AG09319 (cell line): ENCODE measurements at places on chromosomes 1 and 21.

- DNase-seq: no peak
These were observed 15.5 kb downstream of the ARHGEF10L start for GRCh38 chr1:17554954-17555353.

- no peak for DNase-seq
These were observed 29.0 kb downstream of the MDM4 start for GRCh38 chr1:204545202-204545601.

DNA sequence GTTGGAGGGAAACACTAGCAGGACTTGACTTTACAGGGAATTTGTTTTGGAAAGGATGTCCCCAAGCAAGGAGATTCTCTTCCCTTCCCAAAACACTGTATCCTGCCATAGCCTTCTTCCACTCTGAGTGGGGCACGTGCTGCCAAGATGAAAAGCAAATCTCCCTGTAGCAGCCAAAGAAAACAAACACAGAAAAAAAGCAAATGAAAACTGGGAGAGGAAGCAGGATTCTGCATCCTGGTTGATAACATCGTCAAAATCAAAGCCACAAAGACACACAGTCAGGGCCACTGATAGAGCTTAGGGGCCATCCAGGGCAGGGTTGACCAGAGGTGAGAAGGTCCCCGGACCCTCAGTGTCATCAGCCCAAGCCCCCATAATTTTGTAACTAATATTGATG is 16.0 kb upstream of the MTARC2 start:
- no peak for DNase-seq

DNA sequence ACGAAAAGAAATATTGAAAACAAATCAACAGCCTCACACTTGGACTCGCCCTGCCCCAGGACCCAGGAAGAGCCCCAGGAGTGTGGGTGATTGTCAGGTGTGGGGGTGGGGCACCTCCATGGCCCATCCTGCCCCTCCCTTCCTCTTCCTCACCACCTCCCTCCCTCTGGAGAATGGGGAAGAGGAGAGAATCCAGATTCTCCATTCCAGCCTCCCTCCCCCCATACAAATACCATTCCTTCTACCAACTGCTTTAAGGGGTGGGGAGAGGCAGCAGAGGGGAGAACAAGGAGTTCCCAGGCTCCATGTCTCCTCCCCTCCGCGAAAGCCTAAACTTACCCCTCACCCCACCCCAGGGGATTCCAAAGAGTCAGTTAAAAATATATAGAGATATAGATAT is 36.7 kb downstream of the MEF2D start:
- DNase-seq: no peak

DNA sequence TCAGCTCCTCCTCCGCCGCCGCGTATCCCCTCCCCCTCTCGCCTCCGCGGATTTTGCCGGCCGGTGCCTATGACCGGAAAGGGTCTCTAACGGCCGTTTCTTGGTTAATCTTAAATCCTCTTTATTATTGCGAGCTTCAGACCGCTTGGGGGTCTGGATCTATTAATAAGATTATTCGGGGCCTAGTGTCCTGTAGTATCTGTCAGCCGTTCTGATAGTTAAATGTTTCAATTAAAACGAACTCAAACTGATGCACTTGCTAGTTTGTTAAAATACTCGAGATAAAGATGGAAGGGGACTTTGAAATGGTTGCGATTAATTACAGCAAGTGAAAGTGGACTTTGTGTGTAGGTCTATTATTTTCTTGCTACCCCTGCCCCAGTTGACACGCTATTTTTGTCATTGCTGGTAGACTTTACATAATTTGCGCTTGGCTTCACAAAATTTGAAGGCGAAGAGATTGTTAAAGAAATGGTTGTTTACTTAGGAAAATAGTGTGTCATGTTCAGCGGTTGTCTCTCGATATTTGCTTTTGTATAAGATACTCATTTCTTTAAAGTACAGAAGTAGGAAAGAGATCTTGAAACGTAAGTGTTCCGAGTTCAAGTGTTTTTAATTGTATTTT is 779 bp downstream of the SON start:
- DNase-seq: no peak

GRCh38 chr1:58893257-58893869 is 109.5 kb upstream of the JUN start:
- DNase-seq: no peak

- DNase-seq: no peak
These were observed 31.4 kb upstream of the KAZN start for GRCh38 chr1:14567056-14567455.

DNA sequence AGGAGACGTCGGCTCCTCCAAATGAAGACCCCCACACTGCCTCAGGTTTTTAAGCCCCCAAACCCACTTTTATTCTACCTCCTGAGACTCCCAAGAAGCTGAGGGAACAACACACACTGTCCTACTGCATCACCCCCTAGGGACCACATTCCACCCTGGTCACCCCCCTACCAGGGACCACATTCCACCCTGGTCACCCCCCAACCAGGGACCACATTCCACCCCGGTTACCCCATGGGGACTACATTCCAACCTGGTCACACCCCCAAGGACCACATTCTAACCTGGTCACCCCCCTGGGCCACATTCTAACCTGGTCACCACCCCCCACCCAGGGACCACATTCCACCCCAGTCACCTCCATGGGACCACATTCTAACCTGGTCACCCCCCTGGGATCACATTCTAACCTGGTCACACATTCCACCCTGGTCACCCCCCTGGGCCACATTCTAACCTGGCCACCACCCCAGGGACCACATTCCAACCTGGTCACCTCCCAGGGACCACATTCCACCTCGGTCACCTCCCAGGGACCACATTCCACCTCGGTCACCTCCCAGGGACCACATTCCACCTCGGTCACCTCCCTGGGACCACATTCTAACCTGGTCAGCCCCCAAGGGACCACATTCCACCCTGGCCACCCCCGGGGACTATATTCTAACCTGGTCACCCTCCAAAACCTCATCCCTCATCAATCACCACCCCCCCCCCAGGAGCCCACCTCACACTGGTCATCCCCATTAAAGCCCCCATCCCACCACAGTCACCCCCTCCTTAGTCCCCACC is 587.6 kb downstream of the NPHP4 start:
- no peak for DNase-seq

DNA sequence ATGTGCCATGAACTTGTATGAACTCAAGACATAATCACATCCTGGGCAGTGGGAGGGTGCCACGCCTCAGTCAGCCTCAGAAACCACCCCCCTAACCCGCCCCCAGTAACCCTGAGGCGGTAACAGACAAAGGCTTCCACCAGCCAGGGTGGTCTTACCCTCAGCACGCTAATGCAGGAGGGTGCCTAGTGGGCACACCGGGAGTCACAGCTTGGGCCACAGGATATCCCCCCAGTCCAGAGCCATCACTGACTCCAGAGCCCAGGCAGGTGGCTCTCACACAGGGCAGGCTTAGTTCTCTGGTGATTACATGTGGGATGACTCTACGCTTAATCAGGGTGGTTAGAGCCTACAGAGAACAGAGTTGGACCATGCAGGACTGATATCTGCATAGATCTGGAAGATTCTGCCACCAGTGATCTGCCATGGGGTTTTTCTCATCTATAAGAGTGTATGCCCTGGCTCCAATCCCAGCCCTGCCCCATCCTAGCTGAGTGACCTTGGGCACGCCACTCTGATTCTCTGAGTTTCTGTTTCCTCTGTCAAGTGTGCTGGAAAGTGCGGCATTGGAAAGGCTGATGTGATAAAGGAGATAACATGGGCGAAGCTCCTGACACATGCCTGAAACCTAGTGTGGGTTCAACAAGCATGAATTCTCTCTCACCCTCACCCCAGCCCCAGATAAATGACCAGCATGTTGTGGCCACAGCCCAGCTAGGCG is 27.3 kb downstream of the OPTC start:
- no peak for DNase-seq

DNA sequence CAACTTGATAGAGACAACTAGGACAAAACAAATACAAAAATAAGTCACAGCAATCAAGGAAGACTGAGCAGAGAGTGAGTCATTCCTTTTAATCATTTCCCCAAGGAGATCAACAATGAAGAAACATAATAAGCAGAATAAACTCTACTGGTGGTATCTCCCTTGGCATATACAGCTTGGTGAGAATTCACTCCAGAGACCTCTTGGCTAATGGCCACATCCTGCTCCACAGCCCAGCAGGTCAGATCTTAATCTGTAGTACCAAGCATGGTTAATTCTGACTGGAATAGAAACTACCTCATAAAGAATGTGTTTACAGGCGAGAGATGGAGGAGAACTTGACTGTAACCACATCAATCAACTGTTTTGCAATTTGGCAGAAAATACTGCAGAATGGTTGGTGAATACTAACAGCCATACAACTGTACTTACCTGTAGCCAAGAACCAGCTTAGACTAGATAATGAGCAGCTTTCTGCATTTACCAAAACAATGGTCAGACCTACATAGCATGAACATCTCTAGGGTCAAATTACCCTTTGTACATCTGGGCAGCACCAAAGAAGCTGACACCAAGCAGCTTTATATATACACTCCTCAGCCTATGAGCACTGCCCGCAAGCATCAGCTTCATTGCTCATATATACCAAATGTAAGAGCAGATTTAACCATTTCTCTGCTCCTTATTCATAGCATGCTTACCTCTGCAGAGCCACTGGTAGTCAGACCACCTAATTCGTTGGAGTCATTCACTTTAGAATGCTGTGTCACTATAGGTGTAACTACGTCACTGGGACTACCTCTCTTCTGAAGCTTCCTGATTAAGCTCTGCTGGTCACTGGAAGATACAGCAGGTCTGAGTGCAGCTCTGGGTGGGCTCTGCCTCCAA is 51.0 kb downstream of the KIAA0319L start:
- peak; percentile 93 for DNase-seq

DNA sequence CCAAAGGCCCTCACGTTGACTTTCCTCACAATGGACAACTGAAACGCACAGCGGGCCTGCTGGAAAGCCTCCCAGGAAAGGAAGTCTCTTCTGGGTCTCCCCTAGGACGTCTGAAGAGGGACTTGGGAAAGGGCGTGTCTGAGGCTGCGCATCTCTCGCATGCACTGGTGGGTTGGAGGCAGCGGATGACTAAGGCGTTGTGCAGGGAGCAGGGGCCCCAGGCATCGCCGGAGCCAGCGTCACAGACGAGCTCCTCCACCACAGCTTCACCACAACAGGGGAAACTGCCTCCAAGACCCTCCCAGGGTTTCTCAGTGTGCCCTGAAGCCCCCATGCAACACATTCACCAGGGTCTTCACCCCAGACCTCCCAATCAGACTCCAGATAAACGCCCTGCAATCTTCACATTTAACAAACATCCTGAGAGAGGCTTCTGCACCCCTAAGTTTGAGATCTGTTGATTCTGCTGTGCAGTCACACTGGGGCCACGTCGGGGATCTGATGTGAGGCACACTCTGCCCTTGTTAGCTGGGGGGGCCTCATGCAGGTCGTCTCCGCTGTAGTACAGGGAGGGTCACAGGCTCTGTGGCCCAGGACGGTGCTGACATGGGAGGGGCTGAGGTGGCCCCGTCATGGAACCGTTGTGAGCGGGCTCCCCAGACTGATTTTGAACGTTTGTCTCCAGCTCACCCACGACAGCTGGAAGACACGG is 7.0 kb upstream of the TFF1 start:
- DNase-seq: no peak

DNA sequence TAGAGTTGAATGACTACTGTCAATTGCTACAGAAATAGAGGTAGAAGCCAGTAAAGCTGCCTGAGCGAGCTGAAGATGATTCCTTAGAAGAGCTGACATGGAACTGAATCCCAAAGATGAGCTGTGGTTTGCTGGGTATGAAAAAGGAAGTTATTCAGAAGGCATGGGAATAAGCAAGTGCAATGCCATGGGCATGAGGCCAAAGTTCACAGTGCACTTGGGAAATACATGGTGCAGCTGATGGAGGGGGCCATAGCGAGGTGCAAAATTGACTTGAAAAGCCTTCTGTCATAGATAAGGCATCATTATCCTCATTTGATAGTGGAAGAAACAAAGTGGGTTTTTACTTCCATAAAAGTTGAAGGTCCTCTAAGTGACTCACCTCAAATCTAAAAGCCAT is 88.6 kb downstream of the NEK7 start:
- DNase-seq: no peak

DNA sequence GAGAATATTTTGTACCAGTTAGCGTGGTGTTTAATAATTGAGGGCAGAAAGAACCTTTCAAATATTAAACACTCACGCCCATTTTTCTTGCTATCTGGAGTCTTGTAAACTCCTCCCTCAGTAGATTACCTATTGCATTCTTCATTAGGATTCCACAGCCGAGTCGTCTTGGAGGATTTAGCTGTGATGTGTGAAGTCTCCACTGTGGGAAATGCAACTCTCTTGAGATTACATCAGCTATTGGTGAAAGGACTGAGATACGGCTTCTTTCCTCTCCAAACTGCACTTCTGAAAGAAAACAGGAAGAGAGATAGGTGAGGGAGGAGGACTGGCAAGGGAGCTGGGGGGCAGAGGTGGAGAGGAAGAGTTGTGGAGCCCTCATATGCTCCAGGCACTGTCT is 36.1 kb downstream of the ACTA1 start:
- no peak for DNase-seq

- no peak for DNase-seq
These were observed 415.7 kb downstream of the PTPRU start for GRCh38 chr1:29651684-29652665.

DNA sequence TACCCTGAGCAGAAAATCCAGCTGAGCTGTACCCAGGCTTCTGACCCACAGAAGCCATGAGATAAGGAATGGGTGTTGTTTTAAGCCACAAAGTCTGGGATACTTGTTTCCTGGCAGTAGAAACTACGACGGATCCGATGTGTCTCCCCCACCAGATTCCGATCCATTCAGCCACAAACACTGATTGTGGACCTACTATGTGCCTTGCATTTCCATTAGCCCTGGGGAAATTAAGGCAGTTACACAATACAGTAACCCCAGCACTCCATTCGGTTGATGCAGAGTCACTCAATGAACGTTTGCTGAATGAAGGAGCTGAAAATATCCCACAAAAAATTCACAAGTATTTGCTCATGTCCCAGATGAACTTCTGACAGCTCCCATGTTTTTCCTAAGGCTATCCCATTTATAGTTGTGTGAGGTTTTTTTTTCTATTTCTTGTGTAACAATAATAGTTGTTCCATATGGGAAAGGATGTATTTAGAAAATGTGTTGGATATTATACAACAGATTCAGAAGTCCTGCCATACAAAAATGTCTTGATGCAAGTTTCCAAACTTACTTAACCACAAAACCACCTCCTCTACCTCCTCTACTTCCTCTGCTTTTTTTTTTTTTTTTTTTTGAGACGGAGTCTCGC is 29.6 kb upstream of the KAZN start:
- DNase-seq: no peak

GRCh38 chr1:58783090-58783992 is 506 bp downstream of the JUN start:
- DNase-seq: no peak

GRCh38 chr1:151175041-151175741 is 590 bp downstream of the TMOD4 start:
- DNase-seq: no peak

- DNase-seq: no peak
These were observed 25.9 kb downstream of the ITSN1 start for GRCh38 chr21:33668180-33668579.

DNA sequence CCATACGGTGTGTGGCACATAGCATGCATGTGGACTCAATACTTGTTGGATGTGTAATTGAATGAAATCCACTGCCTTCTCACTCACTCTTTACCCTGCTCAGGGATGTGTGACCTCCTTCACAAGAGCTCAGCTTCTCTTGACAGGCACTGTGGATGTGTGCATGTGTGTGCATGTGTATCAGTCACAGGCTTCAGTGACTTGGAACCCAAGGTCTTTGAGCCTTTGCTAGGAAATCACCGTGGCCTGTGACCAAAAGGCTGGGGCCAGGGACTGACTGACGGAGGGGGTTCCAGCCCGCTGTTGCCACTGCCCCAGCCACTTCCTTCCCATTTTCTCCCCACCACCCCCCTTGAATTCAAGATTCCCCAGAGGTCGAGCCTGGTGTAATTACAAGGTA is 144.4 kb upstream of the POU3F1 start:
- DNase-seq: no peak

- DNase-seq: no peak
These were observed 166.4 kb downstream of the RUNX1 start for GRCh38 chr21:34882719-34883131.
